Activated naive CD4-positive, alpha-beta T cell treated with anti-CD3 and anti-CD28 coated beads, Interleukin-2, amount 10 ng/mL, durations not matched to agents 5 hours and 36 hours (primary cell): ENCODE measurements at places on chromosomes 12 and 14. TPM values are rescaled to one million over a fixed set of nuclear protein-coding genes. Genes with fewer than 3 reads are reported as not detected.

Gene GPR137C
- total RNA-seq, result 0.45 TPM

Gene OLR1
- total RNA-seq, result not detected

Gene AHNAK2
- not detected for total RNA-seq

Gene AGAP2
- total RNA-seq, result 66.7 TPM

Gene POTEM
- not detected for total RNA-seq

Gene IQSEC3
- total RNA-seq, result 1.3 TPM

Gene ART4
- total RNA-seq, result not detected
